ENCODE measurements at places on chromosomes 6 and 20.
A peak's percentile ranks its signal among the peaks of the same experiment; 100 is the strongest.

- DNase-seq = no peak
- H3K27ac ChIP-seq = no peak overlapping the region
- H3K4me1 ChIP-seq = no peaks in the 10 kb centered on the region
- no peaks in the 10 kb centered on the region for H3K27me3 ChIP-seq
Observed at GRCh38 chr6:112227992-112228391, 26.4 kb downstream of the LAMA4 start.

DNA sequence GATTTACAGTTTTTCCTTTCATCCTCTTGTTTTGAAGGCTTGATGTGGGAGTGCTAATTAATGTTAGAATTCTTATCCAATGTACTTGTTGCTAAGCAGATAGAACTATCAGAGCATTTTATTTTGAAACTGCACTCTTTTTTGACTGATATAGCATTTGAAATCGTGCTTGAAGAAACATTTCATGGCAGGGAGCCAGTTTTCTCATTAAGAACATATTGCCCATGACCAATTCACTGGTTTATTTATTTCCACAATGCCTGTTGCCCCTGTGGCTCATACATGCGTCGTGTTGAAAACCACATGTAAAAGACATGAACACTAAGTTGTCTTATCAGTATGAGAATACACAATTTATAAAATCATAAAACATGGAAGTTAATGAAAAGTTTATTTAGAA is 479.7 kb upstream of the FLRT3 start:
- no peak overlapping the region for H3K27ac ChIP-seq
- no peaks in the 10 kb centered on the region for H3K36me3 ChIP-seq
- no peak overlapping the region for H3K4me3 ChIP-seq
- no peak for DNase-seq
- H3K4me1 ChIP-seq = no peaks in the 10 kb centered on the region

- H3K4me3 ChIP-seq = no peak overlapping the region
- peaks cover 6% of the 10 kb centered on the region for H3K36me3 ChIP-seq
- DNase-seq = peak; percentile 88
- peaks cover 75% of the 10 kb centered on the region for H3K4me1 ChIP-seq
- no peaks in the 10 kb centered on the region for H3K27me3 ChIP-seq
- H3K27ac ChIP-seq = peak overlapping the region; percentile 9
Observed at GRCh38 chr20:62921119-62921687, 5.1 kb downstream of the DIDO1 start.

DNA sequence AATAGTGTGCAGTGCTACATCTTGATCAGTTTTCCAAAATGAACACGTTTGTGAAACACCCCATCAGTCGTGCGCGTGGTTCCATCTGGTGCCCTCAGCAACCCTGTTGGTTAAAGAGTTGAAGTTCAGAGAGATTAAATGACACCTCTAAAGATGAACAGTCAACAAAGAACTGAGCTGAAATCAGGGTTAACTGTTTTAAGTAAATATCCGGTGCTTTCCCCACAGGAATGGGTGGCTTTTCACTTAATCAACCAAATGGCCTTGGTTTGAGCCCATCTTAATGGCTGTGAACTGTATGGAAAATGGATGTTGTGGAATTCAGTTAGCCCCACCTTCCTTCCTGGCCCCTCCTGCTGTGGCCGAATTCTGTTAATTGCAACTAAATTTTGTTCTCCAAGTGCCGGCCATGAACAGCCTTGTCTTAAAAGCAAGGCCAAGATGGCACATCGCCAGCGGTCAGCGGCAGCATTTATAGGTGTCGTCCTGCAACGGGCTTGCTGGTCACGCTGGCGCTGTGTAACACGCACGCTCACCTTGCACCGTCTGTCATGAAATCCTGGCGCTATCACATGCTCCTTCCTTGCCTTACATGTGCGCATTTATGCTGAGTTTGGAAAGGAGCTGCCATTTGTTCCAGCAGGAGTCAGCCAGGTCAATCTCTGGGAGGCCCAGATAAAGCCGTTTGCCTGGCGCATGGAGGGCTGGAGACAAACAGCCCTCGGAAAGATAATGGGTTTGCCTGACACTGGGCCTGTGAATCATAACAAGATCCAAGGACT is 164.5 kb downstream of the ERMARD start:
- peaks cover 12% of the 10 kb centered on the region for H3K27me3 ChIP-seq
- no peaks in the 10 kb centered on the region for H3K36me3 ChIP-seq
- no peak for DNase-seq
- H3K4me3 ChIP-seq = no peak overlapping the region
- no peak overlapping the region for H3K27ac ChIP-seq

- H3K4me3 ChIP-seq = no peak overlapping the region
- H3K4me1 ChIP-seq = peaks cover 78% of the 10 kb centered on the region
- DNase-seq = peak; percentile 39
- no peaks in the 10 kb centered on the region for H3K27me3 ChIP-seq
Observed at GRCh38 chr6:137358273-137358672, 135.9 kb downstream of the OLIG3 start.

DNA sequence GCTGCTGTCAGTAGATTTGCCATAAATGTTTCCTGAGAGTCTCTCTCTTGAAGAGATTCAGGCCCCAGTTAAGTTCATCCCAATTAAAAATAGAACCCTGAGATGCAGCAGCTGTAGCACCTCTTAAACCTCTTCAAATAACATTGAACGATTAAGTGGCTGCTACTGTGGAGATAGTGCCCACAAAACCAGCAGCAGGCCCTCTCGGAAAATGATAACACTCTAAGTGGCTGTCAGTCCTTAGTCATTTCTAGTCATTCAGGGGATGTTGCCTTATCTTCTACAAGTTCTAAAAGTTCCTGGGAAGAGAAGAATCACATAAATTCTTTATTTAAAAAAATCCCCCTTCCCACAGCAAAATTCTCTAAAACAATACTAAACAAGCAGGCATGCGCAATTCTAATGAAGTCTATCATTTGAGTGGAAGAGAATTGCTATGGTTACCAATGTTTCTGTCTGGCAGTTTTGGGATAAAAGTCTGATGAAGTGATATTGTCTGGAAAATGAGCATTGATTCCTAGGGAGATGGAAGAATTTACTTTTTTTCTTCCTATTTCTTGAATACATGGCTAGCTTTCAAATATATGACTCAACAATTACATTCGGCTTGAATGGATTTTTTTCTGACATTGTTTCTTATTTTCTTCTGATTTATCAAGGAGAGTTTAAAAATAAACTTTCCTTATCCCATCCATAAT is 131.9 kb downstream of the TRMT11 start:
- no peaks in the 10 kb centered on the region for H3K27me3 ChIP-seq
- DNase-seq = no peak
- H3K36me3 ChIP-seq = peaks cover 1% of the 10 kb centered on the region
